ENCODE measurements at places on chromosomes 16 and 17.

DNA sequence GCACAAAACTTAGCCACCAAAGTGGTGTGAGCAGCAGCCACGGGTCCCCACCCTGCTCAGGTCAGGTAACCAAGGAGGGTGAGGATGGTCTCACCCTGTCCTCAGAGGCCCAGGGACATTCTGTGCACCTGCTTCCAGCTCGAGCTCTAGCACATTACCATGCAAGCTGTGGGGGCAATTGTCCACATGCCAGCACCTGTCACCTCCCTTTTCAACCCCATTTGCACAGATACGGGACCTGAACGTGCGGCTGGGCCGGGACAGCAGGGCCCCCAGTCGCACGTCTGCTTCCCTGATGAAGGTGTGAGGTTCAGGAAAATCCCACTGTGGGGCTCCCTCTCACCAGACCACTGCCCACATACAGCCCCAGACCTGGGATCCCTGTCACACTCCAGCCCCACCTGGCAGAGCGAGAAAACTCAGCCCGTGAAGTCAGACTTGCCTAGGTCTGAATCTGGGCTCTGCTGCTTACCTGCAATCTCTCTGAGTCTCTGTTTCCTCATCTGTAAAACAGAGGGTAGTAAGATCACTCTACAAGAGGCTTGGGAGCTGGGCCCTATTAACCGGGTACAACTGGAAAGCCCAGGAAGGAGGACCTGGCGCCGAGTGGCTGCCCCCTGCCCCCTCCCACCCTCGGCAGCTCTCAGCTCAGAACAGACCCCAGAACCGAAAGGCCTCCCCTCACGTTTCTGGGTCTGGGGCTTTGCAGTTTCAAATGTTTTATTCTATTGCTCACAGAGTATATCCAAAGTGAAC, 7.9 kb downstream of the WFIKKN2 start:
- no peak for DNase-seq

DNA sequence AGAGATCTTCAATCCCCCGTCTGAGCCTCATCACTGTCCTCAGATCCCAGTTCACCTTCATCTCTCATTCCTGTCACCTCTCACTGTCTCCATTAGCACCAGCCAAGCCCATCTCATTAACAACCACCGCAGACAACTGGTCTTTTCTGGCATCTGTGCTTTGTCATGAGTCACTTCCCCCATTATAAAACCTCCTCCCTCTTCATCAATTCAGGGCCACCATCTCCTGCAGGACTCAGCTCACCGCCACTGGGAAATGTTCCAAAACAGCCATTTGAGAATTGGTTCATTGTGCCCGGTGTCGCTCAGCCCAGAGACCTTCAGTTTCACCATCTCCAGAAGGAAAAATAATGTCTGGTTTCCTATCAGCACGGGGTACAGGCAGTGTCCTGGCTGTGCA, 56.9 kb upstream of the TEKT3 start:
- DNase-seq, result peak; percentile 80

DNA sequence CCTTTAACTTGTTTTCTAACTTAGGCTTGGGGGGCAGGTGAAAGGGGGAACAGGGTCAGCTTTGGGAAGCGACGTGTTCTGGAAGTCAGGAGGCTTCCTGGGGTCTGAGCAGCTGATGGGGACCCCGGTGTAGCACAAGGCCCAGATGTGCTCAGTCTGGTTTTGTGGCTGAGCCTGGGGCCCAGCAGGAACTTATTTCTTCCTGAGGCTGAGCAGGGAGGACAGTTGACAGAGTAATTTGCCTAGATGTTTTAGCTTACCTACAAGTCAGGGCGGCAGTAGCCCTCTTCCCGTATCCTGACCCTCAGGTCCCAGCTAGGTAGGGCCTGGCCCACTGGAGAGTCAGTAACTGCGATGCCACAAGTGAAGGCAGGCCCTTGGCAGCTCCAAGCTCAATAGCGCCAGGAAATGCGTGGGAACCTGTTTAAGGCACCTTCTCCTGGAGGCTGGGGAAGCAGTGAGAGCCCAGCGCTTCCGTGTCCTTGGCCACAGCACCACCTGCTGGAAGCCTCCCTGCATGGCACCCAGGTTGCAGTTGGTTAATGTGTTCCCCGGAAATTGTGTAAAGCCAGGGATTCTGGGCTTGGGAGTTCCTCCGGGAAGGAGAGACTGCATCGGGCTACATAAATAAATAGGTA, 5.2 kb downstream of the CCR7 start:
- DNase-seq, result peak; percentile 86

- DNase-seq, result no peak
Measured at GRCh38 chr16:2962334-2963073, 1.6 kb upstream of the KREMEN2 start.

DNA sequence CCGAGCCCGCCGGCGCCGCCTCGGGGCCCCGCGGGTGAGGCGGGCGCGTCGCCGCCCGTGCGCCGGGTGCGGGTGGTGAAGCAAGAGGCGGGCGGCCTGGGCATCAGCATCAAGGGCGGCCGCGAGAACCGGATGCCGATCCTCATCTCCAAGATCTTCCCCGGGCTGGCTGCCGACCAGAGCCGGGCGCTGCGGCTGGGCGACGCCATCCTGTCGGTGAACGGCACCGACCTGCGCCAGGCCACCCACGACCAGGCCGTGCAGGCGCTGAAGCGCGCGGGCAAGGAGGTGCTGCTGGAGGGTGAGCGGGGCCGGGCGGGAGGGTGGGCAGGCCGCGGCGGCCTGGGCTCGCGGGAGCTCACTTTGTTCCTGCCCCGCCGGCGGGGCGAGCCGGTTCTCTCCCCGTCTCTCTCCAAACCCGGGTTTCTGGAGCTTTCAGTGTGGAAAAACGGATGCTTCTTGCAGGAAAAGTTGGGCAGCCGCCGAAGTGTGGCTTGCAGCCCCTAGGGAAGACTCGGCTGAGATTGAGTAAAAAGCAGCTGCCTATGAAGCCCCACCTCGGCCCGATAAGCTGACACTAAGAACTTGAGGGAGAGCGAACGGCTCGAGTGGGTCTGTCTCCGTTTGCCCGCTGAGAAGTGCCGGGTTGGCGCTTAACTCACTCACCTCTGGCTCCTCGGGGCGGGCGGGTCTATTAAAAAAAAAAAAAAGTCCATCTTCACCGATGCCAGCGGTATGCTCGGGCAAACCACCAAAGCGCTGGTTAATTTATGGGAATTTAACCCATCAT, 677 bp downstream of the SNTB2 start:
- DNase-seq, result peak; percentile 72

DNA sequence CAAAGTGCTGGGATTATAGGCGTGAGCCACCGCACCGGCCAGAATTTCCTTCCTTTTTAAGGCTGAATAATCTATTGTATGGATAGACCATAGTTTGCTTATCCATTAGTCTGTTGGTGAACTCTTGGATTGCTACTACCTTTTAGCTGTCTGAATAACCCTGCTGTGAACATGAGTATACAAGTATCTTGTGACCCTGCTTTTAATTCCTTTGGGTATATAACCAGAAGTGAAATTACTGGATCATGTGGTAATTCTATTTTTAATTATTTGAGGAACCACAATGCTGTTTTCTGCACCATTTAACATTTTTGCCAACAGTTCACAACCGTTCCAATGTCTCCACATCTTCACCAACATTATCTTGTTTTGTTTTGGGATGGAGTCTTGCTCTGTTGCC, 4.6 kb upstream of the OTOA start:
- no peak for DNase-seq

- DNase-seq, result no peak
Measured at GRCh38 chr16:51419768-51420167, 268.7 kb upstream of the SALL1 start.

DNA sequence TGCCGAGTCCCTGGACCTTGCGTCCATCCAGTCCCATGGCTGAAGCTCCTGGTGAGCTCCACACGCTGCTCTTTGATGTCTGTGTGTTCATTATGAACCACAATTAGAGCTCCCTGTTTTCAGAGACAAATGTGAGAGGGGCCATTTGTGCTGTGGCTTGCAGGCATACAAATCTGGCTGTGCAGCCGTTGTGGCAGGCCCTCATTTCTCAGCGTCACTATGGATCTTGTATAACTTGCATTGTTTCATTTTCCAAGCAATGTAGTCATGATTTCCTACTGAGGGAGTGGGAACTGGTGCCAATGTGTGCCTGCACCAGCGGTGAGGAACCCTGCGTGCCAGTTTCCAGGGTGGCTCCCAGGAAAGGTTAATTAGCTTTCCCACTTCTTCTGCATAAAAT, 542.6 kb downstream of the TMEM114 start:
- no peak for DNase-seq

DNA sequence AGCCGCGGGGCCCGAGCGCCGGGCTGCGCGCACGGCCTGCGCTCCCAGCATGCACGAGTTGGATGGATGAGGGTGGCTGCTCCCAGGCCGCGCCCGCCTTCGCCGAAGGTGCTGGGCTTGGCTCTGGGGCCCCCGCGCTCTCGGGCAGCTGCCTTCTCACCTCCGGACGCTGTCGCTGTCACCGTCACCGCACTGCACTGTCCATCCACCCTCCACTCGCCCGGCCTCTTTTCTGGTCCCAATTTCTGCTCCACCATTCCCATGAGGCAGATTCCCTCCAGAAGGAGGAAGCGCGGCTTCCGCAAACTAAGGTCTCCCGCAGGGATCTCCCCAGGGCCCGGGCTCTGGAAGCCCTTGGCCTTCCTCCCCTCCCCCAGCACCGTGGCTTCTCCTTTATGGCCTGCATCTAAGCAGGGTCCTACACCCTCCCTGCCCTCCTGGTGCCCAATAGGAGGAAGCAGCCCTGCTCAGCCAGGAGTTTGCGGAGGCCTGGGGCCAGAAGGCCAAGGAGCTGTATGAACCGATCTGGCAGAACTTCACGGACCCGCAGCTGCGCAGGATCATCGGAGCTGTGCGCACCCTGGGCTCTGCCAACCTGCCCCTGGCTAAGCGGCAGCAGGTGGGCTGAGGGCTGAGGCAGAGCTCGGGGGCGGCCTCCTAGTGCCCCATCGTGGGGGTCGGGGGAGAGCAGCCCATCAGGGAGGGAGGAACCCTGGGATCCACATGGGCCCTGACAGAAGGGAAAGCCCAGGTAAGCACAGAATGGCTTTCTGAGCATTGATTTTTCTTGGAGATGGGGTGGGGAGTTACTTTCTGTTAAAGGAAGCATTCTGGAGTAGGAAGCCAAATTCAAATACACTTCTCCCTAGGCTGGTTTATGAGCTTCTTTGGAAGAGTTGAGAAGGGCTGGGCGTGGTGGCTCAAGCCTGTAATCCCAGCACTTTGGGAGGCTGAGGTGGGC, 899 bp downstream of the ACE start:
- no peak for DNase-seq

DNA sequence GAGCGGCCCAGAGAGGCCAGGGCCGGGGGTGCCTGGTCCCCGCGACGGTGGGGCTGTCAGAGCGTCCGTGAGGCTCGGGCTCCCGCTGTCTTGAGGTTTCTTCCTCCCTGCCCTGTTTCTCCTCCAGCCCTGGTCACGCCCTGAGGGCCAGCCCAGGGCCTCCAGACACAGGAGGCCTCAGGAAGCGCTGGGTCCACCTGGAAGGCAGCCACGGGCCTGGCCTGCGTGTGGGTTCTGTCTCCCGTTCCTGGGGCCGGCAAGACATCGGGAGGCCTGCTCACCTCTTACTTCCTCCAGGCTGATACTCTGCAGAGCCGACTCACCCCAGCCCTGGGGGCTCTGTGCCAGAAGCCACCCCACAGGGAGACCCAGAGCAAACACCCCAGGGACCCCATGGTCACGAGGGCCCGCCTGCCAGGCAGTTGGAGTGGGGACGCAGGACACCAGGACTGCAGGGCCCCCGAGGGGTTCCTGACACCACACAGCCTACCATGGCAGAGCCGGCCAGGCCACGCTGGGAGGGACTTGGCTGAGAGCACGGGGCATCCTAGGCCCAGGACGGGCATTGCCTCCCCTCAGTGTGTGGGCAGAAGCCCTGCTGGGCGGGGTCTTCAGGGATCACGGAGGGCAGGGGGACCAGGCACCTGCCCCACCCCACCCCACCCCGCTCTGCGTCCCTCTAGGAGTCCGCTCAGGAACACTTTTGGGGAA, 18.9 kb upstream of the CACNA1H start:
- DNase-seq, result no peak

DNA sequence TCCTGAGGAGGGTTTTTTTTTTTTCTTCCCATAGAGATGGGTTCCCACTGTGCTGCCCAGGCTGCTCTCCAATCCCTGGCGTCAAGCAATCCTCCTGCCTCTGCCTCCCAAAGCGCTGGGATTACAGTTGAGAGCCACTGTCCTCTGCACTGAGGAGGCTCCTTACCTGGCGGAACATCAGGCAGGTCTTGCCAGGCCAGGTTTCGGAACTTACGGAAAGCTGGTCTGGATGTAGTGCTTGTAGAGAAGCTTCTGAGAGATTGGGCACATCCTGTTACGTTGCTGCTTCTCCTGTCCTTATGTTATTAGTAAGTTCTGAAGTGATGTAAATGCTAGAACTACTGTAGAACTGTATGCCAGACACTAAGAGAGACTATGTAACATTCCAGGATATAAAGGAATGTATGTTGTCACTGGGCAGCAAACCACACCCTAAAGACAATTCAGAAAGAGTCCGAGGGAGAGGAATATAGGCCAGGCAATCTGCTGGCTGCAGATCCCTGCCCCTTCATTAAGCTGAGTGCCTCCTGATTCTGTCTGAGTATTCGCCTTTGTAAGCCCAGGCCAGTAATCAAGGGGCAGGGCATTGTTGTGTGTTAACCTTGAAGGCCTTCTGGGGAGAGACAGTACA, 21.1 kb downstream of the ETV4 start:
- no peak for DNase-seq
